Testis (tissue), 5 donors: ENCODE measurements at places on chromosomes 12 and 14. TPM values are rescaled to one million over a fixed set of nuclear protein-coding genes. Genes with fewer than 3 reads are reported as not detected.

- H3K27ac ChIP-seq: no peak overlapping the region
- H3K4me1 ChIP-seq: no peaks in the 10 kb centered on the region
- H3K36me3 ChIP-seq: no peaks in the 10 kb centered on the region
- H3K27me3 ChIP-seq: no peaks in the 10 kb centered on the region
Measured at GRCh38 chr12:5901416-5901815, 43.6 kb downstream of the ANO2 start.

GRCh38 chr14:92437729-92438285, 75.8 kb upstream of the RIN3 start:
- H3K27ac ChIP-seq: no peak overlapping the region
- H3K36me3 ChIP-seq: no peaks in the 10 kb centered on the region

DNA sequence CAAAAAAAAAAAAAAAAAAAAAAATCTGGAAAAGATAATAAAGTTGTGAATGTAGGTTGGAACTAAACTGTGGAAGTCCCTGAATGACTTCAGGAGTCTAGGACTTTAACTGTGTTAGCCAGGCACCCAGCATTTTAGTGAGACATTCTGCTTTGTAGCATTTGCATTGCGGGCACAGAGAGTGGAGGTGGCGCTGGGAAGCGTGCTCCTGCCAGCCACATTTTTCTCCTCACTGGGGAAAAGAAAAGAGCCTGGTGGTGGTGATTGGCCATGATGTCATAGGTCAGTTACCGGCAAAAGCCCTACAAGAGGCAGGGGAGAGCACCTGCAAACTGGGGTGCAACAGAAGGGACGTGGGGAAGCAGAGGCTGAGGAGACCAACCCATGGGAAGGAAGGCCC, 9.7 kb upstream of the GAPDH start:
- DNase-seq: no peak
- no peaks in the 10 kb centered on the region for H3K4me1 ChIP-seq
- no peaks in the 10 kb centered on the region for H3K27me3 ChIP-seq
- no peak overlapping the region for H3K4me3 ChIP-seq
- H3K36me3 ChIP-seq: peaks cover 5% of the 10 kb centered on the region

DNA sequence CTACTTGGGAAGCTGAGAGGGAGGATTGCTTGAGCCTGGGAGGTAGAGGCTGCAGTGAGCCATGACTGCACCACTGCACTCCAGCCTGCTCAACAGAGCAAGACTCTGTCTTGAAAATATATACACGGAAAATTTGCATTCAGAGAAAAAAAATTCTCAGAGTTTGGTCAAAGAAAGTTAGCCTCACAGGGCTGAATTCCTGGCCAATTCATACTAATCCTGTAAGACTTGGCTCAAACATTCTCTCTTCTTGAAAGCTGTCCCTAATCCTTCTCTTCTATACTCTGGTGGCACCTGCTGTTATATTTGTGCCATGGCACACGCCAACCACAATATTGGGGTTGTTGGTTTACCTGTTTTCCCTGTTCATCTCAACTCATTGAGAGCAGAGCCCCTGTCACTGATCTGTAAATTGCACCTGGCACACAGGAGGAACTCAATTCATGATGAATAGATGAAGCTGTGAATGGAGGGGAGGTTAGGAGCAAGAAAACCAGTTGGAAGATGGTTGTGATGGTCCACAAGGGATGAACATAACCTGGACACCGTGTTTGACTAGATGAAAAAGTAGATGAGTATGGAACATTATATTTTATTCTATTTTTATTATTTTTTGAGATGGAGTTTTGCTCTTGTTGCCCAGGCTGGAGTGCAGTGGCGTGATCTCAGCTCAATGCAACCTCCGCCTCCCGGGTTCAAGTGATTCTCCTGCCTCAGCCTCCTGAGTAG, 36.8 kb upstream of the SPTSSA start:
- no peak overlapping the region for H3K4me3 ChIP-seq
- H3K4me1 ChIP-seq: peaks cover 3% of the 10 kb centered on the region
- DNase-seq: peak; percentile 22
- H3K36me3 ChIP-seq: no peaks in the 10 kb centered on the region
- H3K27ac ChIP-seq: no peak overlapping the region
- no peaks in the 10 kb centered on the region for H3K27me3 ChIP-seq

Gene PDZRN4
- total RNA-seq: 11.3 TPM

GRCh38 chr12:93242154-93242972, 135.4 kb upstream of the NUDT4 start:
- no peak for DNase-seq
- no peak overlapping the region for H3K27ac ChIP-seq
- no peaks in the 10 kb centered on the region for H3K4me1 ChIP-seq
- no peaks in the 10 kb centered on the region for H3K36me3 ChIP-seq

DNA sequence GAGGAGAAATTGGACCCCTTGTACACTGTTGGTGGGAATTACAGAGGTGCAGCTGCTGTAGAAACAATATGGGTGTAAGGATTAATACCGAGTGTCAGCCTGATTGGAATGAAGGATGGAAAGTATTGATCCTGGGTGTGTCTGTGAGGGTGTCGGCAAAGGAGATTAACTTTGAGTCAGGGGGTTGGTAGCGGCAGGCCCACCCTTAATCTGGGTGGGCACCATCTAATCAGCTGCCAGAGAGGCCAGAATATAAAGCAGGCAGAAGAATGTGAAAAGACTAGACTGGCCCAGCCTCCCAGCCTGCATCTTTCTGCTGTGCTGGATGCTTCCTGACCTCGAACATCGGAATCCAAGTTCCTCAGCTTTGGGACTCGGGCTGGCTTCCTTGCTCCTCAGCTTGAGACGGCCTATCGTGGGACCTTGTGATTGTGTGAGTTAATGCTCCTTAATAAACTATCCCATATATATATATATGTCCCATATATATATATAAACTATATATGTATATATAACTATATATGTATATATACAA, 38.4 kb upstream of the PPP2R5C start:
- no peak for DNase-seq
- H3K36me3 ChIP-seq: no peaks in the 10 kb centered on the region
- no peaks in the 10 kb centered on the region for H3K27me3 ChIP-seq
- no peak overlapping the region for H3K4me3 ChIP-seq
- H3K27ac ChIP-seq: no peak overlapping the region
- peaks cover 9% of the 10 kb centered on the region for H3K4me1 ChIP-seq

Gene PRH2
- 1.2 TPM for total RNA-seq

DNA sequence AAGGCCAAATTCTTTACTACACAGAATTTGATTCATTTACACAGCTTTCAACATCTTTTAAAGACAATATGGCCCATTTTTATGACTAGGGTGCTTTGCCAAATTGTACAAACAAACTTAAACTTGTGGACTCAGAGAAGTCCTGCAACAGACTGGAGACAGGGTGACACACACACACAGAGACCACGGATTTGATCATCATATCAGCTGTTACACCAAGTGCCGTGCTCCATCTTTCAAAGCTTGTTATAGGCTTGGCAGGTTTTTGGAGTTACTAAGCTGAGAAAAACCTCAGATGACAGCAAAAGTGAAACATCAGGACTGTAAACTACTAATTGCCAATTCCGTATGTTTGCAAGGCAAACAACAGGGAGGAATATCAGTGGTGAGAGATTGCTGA, 811.7 kb downstream of the GALC start:
- H3K27me3 ChIP-seq: no peaks in the 10 kb centered on the region
- no peaks in the 10 kb centered on the region for H3K4me1 ChIP-seq
- no peaks in the 10 kb centered on the region for H3K36me3 ChIP-seq
- H3K27ac ChIP-seq: no peak overlapping the region
- DNase-seq: no peak

Gene AQP5
- 134 TPM for total RNA-seq

DNA sequence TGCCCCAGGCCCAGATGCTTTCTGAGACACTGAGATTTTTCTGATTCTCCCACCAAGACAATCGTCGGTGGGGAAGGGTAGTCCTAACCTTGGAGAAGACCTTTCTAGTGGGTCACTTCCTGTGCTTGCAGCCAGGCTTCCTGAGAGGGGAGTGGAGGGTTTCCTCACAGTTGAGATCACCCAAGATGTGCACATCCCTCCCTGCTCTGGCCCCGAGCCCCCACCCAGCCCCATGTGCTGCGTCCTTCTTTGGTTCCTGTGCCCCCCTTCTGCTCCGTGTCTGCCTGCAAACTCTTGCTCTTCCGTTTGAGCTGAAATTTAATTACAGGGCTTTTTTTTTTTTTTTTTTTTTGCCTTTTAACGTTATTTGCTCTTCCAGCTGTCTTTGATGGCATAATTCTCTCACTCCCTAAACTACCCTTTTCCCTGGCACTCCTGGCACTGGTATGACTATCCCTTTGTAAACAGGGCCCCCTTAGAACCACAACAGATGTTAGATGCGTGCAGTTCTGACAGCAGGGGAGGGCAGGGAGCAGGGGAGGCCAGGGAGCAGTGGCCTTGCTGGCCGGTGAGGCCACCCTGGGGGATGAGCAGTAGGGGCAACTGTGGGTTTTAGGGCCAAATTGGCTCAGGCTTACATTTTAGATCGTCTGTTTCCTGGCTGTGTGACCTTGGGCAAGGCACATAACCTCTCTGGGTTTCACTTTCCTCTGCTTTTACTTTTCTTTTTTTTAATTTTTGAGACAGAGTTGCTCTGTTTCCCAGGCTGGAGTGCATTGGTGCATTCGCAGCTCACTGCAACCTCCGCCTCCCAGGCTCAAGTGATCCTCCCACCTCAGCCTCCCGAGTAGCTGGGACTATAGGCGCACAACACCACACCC, 144.5 kb downstream of the PHETA1 start:
- H3K36me3 ChIP-seq: no peaks in the 10 kb centered on the region
- H3K4me3 ChIP-seq: no peak overlapping the region
- no peaks in the 10 kb centered on the region for H3K4me1 ChIP-seq
- DNase-seq: no peak

Gene RBP5
- total RNA-seq: 1.1 TPM

Gene PRDM4
- 36.9 TPM for total RNA-seq

GRCh38 chr12:122023339-122024131, 1.9 kb downstream of the BCL7A start:
- H3K36me3 ChIP-seq: no peaks in the 10 kb centered on the region
- peak overlapping the region; percentile 90 for H3K27ac ChIP-seq
- DNase-seq: peak; percentile 78
- H3K4me1 ChIP-seq: peaks cover 7% of the 10 kb centered on the region

Gene ERP27
- total RNA-seq: 0.12 TPM

Gene FLRT2
- 134 TPM for total RNA-seq

DNA sequence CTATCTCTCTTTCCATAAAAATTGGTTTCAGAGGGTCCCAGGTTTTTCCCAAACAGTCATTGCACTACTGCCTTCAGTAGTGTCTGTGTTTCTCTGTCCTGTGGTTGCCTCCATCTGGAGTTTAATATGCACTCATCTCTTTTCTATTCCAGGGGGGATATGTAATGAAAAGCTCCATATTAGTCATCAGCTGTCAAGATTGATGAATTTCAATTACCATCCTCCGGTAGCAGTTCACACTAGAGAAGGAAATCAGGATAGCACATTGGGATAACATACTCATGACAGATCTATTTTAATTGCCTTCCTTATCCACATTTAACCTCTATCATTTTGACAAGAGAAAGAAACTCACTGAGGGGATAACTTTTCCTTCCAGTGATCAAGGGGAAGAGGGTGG, 589.0 kb upstream of the SEL1L start:
- no peak for DNase-seq
- H3K27ac ChIP-seq: no peak overlapping the region
- H3K27me3 ChIP-seq: no peaks in the 10 kb centered on the region
- H3K4me1 ChIP-seq: no peaks in the 10 kb centered on the region

GRCh38 chr14:35196571-35196970, 74.2 kb downstream of the PRORP start:
- no peaks in the 10 kb centered on the region for H3K27me3 ChIP-seq
- H3K27ac ChIP-seq: no peak overlapping the region
- no peaks in the 10 kb centered on the region for H3K4me1 ChIP-seq

Gene NUDT14
- total RNA-seq: 22.0 TPM

GRCh38 chr12:32742133-32742532, 13.6 kb downstream of the YARS2 start:
- no peak overlapping the region for H3K27ac ChIP-seq
- H3K4me3 ChIP-seq: no peak overlapping the region
- H3K4me1 ChIP-seq: no peaks in the 10 kb centered on the region
- H3K36me3 ChIP-seq: no peaks in the 10 kb centered on the region
- no peaks in the 10 kb centered on the region for H3K27me3 ChIP-seq

Gene CCDC60
- 11.4 TPM for total RNA-seq

Gene OR6C1
- not detected for total RNA-seq

DNA sequence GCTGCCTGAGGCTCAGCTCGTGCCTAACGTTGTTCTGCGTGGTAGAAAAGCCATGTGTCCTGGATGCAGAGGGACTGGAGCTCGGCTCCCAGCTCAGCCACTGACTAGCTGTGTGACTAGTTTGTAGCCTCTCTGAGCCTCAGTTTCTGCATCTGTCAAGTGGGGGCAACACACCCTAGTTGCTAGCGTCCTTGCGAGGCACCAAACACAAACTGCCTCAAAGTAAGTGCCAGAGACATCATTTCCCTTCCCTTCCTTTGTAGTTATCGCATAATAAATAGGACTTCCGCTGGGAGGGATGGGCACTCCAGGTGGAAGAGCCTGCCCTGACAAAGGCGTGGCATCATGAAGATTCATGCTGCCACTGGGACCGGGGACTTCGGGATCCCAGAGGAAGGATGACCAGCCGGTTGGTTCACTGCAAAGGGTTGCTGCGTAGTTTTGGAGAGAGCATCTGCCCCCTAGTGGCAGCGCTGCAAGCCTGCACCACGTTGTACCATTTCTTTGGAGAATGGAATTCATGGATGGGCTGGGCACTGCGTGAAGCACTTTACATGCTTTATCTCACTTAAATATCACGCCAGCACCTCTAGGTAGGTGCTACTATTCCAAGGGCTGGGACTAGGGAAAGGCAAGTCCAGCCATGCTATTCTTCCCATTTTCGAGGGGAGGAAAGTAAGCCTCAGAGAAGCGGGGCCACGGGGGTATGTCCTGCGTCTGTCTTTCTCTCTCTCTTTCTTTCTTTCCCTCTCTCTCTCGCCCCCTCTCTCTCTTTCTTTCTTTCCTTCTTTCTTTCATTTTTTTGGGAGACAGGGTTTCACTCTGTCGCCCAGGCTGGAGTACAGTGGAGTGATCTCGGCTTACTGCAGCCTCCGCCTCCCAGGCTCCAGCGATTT, 4.6 kb downstream of the CCDC197 start:
- no peak overlapping the region for H3K27ac ChIP-seq
- peak overlapping the region; percentile 5 for H3K4me3 ChIP-seq
- peak; percentile 80 for DNase-seq
- no peaks in the 10 kb centered on the region for H3K27me3 ChIP-seq
- peaks cover 9% of the 10 kb centered on the region for H3K4me1 ChIP-seq

DNA sequence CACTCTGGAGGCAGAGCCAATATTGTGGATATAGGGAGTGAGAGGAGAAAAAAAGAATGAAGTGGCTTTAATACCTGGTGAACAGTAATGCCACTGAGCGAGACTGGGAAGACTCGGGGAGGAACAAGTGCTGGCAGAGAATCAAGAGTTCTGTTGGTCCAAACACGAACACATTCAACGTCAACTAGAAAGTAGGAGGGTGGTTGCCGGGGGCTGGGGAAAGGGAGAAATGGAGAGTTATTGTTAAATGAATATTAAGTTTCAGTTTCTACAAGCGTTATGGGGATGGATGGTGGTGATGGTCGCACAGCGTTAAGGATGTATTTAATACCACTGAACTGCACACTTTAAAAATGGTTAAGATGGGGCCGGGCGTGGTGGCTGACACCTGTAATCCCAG, 2.8 kb downstream of the SPRING1 start:
- DNase-seq: no peak
- no peaks in the 10 kb centered on the region for H3K27me3 ChIP-seq
- no peak overlapping the region for H3K4me3 ChIP-seq
- H3K27ac ChIP-seq: no peak overlapping the region
- H3K4me1 ChIP-seq: peaks cover 6% of the 10 kb centered on the region
- no peaks in the 10 kb centered on the region for H3K36me3 ChIP-seq

Gene PLEKHD1
- total RNA-seq: 0.87 TPM
